K562 (cell line): ENCODE measurements at places on chromosomes 11 and 22. TPM values are rescaled to one million over a fixed set of nuclear protein-coding genes. Genes with fewer than 3 reads are reported as not detected.

DNA sequence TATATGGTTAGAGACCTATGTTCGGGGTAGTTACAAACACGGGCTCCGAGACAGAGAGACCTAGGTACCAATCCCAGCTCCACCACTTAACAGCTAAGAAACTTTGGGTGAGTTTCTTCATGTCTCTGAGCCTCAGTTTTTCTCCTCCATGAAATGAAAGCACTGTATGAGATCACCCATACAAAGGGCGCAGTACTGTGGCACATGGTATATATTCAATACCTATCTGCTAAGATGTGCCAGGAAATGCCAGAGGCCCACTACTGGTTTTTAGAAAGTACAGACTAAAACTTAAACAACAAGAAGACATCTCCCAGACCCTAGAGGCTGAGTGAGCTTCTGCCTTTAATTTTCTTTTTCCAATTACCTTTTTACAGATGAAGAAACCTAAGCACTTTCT, 69.5 kb downstream of the SLC1A2 start:
- no peak for DNase-seq

GRCh38 chr11:125777309-125777708, 1.3 kb downstream of the PATE2 start:
- DNase-seq = no peak

- no peak for DNase-seq
Measured at GRCh38 chr11:115166820-115167219, 337.4 kb downstream of the CADM1 start.

RASD2 gene
- not detected in 2 replicates for polyA plus RNA-seq

TSPAN32 gene
- 3.3 and 7.3 TPM in 2 replicates for polyA plus RNA-seq

DNA sequence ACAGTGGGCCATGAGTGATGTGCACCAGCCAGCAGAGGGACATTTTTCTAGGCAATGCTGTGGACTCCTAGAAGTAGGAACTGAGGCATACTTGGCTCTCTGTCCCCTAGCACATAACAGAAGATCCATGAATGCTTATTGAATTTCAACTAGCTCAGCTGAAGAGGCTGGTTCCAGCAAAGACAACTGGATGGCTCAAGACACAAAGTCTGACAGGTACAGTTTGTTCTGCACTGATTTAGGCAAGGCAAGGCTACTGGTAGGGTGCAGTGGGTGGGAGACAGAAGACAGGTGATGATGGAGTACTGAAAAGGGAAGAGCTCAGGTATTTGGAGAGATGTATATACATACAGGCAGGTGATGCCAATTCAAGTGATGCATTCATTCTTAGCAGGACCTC, 72.4 kb upstream of the USP47 start:
- DNase-seq = no peak

MS4A4A gene
- 5.8 and 10.0 TPM in 2 replicates for polyA plus RNA-seq

DNA sequence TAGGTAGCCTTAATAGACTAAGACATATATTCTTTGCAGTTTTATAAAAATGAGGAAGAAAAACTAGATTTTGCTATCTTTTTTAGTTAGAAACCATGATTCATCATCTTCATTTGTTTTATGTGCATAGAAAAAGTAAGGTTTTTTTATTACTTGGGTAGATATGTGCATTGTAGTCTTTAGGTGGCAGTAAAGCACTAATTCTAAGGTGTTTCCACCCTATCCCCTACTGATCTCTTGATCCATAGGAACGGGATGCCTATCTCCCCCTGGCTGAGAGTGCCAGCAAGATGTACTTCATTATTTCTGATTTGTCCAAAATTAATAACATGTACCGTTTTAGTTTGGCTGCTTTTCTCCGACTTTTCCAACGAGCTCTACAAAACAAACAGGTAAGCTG, 148.1 kb downstream of the DYNC2H1 start:
- DNase-seq = no peak

C22orf31 gene
- not detected in 2 replicates for polyA plus RNA-seq

DNA sequence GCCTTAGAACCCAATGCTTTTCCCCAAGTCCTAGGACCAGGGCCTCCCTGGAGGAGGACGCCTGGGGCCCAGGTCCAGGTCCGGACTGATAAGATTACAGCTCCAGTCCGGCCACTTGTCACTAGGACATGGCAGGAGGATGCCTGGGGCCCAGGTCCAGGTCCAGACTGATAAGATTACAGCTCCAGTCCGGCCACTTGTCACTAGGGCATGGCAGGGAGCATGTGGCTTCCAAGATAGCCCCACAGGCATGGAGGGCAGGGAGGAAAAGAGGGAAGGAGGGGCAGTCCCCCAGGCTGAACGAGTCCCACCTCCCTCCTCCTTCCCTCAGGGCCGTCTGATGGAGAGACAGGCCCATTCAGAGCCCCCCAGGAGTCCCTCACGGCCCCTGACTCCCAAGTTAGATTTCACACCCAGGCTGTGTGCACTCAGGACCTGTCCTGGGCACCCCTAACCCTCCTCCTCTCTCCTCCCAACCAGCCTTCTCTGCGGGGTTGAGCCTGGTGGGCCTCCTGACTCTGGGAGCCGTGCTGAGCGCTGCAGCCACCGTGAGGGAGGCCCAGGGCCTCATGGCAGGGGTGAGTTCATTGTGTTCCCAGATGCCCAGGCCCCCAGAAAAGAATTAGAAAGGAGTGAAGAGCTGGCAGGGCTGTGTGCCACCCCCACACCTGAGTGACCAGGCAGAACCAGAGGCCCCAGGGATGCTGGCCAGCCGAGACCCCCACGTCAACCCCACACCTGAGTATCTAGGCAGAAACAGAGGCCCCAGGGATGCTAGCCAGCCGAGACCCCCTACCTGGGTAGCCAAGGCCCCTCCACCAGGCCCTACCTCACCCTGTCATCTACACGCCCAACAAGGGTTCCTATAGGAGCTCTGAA, 2.1 kb downstream of the TSPAN32 start:
- DNase-seq = peak; percentile 92

- DNase-seq = no peak
Measured at GRCh38 chr22:37601203-37601539, 7.5 kb upstream of the GGA1 start.

DNA sequence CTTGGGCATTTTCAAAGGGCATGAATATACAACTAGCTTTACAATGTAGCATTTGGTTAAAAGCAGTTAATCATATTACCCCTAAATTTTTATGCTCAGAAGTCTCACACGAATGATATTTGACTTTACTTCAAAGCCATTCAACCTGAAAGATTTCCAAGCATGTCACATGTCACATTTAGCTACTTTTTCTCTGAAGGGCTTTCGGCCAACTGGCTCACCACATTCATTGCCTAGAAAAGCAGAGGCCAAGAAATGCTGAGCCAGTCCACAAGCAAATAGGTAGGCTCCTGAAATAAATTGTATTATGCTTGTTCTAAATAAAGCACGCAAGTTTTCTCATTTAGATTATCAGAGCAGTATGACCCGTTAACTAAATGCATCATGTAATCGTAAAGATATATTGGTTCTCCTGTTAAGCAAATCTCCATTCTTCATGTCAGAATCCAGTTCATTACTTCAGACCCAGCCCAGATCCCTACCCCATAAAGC, 30.6 kb downstream of the PAX6 start:
- DNase-seq = no peak

LRRC4C gene
- not detected in 2 replicates for polyA plus RNA-seq

AMPD3 gene
- 12.8 and 13.4 TPM in 2 replicates for polyA plus RNA-seq

DNA sequence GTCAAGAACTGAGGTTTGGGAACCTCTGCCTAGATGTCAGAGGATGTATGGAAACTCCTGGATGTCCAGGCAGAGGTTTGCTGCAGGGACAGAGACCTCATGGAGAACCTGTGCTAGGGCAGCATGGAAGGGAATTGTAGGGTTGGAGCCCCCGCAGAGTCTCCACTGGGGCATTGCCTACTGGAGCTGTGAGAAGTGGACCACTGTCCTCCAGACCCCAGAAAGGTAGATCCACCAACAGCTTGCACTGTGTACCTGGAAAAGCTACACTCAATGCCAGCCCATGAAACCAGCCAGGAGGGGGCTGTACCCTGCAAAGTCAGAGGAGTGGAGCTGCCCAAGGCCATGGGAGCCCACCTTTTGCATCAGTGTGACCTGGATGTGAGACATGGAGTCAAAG, 29.5 kb downstream of the CHST1 start:
- no peak for DNase-seq

- no peak for DNase-seq
Measured at GRCh38 chr11:133803026-133803425, 42.3 kb downstream of the SPATA19 start.

- peak; percentile 40 for DNase-seq
Measured at GRCh38 chr11:64809781-64810241, 540 bp downstream of the MEN1 start.

DNA sequence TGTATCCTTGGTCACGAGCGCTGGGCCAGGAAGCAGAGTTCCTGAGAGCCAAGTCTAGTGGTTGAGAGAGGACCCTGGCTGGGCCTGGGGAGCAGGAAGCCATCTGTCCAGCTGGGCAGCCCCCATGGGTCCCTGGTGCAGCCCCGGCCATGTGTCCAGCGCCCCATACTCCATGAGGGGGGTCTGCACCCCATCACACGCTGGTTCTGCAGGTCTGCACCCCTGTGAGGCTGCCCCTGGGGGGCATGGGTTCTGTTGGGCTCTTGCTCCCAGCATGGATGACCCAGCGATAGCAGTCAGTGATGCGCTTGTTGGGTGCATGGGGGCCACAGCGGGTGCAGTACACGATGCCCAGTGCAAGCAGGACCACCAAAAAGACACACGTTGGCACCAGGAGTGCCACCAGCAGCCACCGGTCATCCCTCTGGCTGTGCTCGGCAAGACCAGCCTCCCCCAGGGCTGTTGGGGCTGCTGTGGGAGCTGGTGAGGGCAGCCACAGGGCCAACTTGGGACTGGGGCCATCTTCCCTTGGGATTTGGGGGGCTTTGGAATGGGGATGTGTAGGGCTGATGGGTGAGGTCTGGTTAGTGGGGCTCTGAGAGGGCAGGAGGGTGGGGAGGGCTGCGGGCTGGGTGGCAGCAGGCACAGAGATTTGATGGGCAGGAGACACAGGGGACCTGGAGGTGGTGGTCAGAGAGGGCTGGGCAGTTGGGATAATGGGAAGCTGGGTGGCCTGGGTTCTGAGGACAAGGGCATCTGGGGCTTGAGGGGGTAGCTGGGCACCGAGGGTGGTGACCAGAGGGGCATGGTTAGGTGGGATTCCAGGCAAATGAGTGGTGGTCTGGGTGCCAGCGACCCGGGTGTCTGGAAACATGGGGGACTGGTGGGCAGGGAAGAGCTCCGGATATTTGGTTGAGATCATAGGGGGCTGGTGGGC, 2.0 kb downstream of the CD248 start:
- no peak for DNase-seq

SEZ6L gene
- polyA plus RNA-seq = not detected in 2 replicates

DNA sequence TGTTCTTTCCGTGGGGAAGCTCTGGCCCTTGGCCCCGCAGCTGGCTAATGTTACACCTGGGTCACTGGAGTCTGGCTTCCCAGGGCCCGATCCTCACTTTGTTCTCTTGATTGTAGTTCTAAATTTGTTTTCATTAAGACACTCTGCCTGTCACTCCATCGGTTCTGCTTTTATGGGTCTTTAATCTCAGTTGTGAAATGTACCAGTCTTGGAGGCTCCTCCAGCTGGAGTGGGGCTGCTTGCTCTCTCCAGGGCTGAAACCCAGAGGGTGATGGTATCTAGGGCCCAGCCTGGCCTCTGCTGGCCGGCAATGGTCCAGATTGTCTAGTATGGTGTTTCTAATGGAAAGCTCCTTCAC, 352.9 kb downstream of the TENM4 start:
- no peak for DNase-seq

- no peak for DNase-seq
Measured at GRCh38 chr11:68214173-68215086, 1.3 kb upstream of the KMT5B start.

DNA sequence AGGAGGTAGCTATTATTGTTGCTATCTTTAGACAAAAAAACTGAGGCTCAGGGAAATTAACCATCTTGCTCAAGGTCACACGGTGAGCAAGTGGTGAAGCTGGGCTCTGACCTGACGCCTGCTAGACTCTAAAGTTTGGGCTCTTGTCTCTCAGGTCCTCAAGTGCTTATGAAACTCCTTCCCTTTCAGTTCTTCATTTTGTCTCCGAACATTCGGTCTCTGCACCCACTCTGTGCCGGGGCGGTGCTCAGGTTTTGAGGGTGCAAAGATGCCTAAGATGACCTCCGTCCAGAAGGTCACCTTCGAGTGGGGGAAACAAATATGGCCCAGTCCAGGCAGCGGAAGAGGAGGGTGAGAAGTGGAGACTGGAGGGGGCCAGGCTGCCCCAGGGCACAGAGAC, 16.0 kb downstream of the OVOL1 start:
- no peak for DNase-seq

GRCh38 chr11:115663790-115664189, 159.6 kb upstream of the CADM1 start:
- DNase-seq = no peak

ST14 gene
- polyA plus RNA-seq = not detected in 2 replicates

GRCh38 chr11:105034813-105035620, at the start of gene CASP1:
CASP1 (minus strand) TSS chr11:105035144; CDS start chr11:105035113, 31 bp downstream.
- DNase-seq = no peak

DNA sequence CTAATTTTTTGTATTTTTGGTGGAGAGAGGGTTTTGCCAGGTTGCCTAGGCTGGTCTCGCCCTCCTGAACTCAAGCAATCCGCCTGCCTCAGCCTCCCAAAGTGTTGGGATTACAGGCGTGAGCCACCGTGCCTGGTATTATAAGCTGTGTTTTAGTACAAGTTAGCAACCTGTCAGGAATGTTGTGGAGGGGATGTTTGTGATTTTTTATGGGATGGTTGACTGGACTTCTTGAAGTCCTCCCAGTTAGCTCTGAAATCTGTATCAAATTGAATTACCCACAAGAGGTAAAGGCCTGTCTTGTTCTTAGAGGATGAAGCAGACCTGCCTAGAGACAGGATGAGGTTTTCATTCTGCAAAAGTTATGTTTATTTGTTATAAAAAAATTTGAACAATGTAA, 34.1 kb upstream of the IL18BP start:
- no peak for DNase-seq

OR8B4 gene
- not detected in 2 replicates for polyA plus RNA-seq

GRCh38 chr22:41969110-41969646, at the start of gene SEPTIN3:
SEPTIN3 (plus strand) TSS chr22:41969443; CDS start chr22:41971493, 2,050 bp downstream.
- no peak for DNase-seq

PHOX2A gene
- polyA plus RNA-seq = not detected in 2 replicates

DNA sequence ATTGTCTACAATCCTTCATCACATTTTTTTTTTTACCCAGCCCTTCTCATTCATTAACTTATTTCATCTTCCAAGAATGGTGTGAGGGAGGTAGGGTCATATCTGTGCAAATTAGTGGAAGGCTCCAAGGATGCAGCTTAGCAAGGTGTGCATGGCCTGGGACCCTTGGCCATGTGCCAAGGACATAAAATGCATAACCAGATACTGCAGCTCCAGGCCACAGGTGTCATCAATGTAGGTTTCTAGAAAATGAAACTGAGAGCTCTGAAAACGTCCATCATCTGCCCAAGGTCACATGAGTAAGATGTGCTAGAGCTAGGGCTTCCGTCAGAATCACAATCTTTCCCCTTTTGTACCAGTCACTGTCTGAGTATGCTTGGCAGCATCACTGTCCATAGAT, 29.8 kb downstream of the ANKK1 start:
- no peak for DNase-seq

DNA sequence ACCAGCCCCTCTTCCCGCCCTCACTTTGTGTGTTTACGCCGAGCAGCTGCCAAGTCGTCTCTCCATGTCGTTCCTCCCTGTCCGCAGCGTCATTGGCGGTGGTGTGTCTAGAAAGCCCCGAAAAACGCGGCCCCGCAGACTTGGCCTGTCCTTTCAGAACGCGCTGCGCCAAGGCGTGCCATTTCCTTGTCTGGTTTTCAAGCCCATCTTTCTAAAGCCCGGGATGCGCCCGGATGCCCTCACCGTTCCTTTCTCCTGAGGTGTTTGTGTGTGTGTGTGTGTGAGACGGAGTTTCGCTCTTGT, 557 bp downstream of the MOV10L1 start:
- no peak for DNase-seq

TEX12 gene
- polyA plus RNA-seq = 0.20 and 0.28 TPM in 2 replicates

ANO3 gene
- 0.01 and 0.03 TPM in 2 replicates for polyA plus RNA-seq

P2RY2 gene
- not detected in 2 replicates for polyA plus RNA-seq

PCNX3 gene
- polyA plus RNA-seq = 30.1 and 32.8 TPM in 2 replicates
